ENCODE measurements at places on chromosomes 6 and 20.

- DNase-seq, result no peak
Observed at GRCh38 chr20:8330785-8331695, 199.0 kb downstream of the PLCB1 start.

DNA sequence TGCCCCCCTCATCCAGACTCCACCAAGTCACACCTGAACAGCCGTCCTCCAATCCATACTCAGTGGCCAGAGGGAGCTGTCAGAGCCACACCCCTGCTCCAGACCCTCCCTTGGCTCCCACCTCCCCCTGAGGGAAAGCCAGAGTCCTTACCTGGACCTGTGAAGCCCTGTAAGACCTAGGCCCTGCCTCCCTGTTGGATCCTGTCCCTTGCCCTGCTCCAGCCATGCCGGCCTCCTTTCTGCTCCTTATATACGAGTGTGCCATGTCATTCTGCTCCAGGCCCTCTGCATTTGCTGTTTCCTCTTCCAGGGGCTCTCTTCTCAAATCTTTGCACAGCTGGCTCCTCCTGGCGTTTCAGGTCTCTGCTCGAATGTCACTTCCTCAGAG, 100.3 kb upstream of the MYL9 start:
- no peak for DNase-seq

- no peak for DNase-seq
Observed at GRCh38 chr20:37892001-37892400, 10.9 kb upstream of the VSTM2L start.

DNA sequence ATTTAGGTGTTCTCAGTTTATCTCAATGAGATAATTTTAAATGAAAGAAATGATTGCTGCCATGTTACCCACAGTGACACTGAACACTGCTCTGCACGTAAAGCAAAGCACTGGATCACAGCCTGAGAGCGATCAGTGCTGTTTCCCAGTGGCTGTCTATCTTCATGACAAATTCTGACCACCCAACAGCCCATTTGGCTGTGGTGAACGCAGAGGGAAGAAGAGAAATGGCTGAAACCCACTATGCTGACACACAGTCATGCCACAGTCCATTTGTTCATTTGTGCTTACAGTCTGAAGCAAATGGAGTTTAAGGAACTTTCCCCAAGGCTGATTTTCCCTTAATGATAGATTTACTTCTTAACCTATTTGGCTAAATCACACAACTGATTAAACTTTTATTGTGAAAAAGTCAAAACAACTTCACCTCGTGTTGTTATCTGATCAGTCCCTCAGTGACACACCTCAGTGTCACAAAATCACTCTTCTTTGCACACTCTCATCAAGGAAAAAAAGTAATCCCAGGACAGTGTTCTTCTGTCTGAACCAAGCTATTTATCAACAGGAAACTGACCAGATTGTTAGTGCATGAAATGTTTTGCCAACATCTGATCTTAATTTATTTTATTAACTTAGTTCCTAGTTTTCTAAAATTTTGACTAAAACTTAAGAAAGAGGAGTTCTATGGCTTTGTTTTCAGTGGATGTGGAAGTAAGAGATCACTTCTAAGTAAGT, 225.1 kb downstream of the TBX18 start:
- no peak for DNase-seq

GRCh38 chr20:24153101-24154040, 164.8 kb upstream of the GGTLC1 start:
- no peak for DNase-seq

DNA sequence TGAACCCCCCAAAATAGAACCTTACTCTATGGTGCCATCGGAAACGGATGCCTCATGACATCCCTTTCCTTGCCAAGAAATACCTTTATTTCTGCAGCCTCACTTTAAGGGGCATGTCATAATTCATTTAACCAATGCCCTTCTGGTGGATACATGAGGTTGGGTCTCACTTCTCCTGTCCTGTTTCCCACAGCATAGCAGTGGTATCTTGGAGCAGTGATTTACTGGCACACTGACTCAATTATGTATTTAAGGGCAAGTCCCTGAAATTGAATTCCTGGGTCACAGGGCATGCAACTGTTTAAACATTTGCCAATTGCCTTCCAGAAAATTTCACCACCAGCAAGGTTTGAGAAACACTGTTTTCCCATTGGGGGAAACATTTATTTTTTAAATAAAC, 639 bp upstream of the LBP start:
- no peak for DNase-seq

- no peak for DNase-seq
Observed at GRCh38 chr6:73791336-73791735, 95.3 kb downstream of the CD109 start.

- DNase-seq, result peak; percentile 53
Observed at GRCh38 chr6:134034961-134035822, 17.2 kb downstream of the SLC2A12 start.

GRCh38 chr6:131532580-131533039, 40.4 kb upstream of the ARG1 start:
- DNase-seq, result no peak

DNA sequence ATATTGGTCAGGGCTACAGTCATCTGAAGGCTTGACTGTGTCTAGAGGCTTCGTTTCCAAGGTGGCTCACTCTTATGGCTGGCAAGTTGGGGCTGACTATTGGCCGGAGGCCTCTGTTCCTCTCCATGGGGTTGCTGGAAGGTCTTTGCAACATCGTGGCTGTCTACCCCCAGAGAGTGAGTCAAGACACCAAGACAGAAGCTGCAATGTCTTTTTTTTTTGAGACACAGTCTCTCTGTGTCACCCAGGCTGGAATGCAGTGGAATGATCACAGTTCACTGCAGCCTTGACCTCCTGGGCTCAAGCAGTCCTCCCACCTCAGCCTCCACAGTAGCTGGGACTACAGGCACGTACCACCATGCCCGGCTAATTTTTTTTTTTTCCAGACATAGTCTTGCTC, 29.4 kb upstream of the KIF3B start:
- no peak for DNase-seq

DNA sequence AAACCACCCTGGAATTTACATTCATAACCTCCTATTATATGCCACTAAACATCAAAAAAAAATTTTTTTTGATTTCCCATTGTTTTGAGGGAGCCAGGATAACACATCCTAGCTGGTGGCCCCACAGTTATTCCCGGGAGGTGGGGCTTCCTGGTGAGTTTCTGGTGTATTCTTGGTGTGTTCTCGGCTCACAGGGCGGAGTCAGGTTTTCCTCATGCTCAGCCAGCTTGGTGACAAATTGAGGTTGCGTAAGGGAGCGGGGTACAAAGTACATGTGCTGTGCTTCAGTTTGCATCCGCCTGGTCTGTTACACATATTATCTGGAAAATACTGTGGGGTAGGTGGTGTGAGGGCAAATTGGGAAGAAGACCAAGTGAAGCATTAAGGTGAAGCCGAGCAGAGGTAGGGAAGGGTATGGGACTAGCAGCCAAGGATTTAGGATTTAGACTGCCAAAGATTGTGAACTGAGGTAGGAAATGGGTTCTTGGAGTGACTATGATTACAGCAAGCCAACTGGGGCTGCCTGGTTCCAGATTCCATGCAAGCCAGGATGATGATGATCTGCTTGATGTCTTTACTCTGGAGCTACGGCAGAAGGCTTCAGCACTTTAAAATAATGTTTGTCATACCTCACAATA, 46.2 kb upstream of the EEF1A1 start:
- peak; percentile 84 for DNase-seq

DNA sequence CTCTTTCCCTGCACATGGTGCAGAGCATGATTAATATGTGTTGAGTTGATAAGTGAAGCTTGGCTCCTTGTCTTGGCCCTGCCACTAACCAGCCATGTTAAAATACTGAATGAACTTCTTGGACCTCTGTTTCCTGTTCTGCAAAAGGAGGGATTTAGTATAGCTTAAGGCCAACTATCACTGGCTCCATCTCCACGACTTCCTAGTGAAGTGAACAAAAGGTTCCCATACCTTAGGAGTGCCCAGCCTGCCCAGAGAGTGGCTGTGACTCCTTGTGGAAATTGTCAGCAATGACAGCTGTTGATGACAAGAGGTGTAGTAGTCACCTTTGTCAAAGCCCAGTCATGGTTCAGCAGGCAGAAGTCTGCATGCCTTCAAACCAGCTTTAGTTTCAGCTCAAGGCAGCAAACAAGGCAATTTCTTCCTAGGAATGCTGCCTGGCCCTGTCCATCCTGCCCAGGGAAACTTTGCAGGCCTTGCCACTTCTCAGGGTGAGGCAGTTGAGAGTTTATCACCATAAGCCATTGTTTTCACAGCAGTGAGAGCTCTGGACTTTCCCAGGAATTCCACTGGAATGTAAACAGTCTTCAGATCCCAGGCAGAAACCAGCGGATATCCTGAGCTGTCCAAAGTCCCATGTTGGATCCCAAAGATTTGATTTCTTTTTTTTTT, 169.7 kb upstream of the TNFAIP3 start:
- DNase-seq, result peak; percentile 37

- DNase-seq, result no peak
Observed at GRCh38 chr6:138695193-138695592, 78.4 kb upstream of the CCDC28A start.

DNA sequence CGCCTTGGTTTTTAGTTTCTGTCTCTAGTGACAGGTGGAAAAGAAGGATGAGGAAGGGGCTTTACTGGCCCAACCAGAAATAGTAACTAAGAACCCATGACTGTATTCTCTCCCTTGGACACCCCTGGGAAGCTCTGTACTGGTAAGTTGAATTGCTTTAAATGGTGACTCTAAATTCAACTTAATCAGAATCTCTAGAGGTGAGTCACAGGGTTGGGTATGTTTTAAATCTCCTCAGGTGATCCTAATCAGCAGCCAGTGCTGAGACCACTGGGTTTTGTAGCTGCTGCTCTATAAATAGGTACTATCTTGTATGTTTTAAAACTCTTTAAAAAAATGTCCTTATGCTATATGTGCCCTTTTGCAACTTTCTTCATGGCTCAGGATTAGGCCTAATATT, 314.0 kb upstream of the ECI2 start:
- no peak for DNase-seq

All from SW480 (cell line).